Esophagus mucosa (tissue), 1 donor: ENCODE measurements at places on chromosomes 3 and 15. TPM values are rescaled to one million over a fixed set of nuclear protein-coding genes. Genes with fewer than 3 reads are reported as not detected.

GRCh38 chr3:57274845-57275244 is 17.6 kb downstream of the ASB14 start:
- no peak for ATAC-seq

- peak; percentile 25 for ATAC-seq
Measured at GRCh38 chr3:97835761-97836160, 13.9 kb downstream of the CRYBG3 start.

GRCh38 chr15:22951381-22952280 is 28.5 kb downstream of the CYFIP1 start:
- ATAC-seq = no peak

Gene CHL1
- 10.0 TPM for total RNA-seq

DNA sequence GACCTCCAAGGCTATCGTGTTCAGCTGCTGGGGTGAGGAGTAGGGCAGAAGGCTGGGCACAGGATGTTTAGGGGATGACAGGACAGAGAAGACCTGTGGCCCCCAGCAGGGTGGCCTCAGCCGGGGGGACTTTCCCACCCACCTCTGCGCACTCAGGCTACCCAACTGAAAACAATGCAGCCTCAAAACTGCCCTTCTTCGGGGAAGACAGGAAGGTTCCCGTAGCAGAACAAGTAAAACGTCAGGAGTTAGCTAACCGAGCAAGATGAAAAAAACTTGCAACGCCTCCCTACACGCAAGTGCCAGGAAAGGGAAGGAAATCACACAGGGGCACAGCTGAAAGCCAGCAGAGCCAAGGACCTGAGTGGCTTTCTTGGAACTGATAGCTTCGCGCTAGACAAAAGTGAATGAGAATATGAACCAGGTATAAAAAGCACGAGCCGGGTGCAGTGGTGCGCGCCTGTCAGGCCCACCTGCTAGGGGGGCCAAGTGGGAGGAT is 38.4 kb upstream of the FURIN start:
- ATAC-seq = peak; percentile 32

Gene TRPC1
- total RNA-seq = 0.84 TPM

GRCh38 chr15:79924379-79924778 is 27.6 kb upstream of the MTHFS start:
- no peak for ATAC-seq

Gene CYP11A1
- 3.2 TPM for total RNA-seq

GRCh38 chr15:59443341-59444072 is 5.5 kb downstream of the FAM81A start:
- ATAC-seq = no peak

Gene CDCP1
- total RNA-seq = 85.6 TPM

DNA sequence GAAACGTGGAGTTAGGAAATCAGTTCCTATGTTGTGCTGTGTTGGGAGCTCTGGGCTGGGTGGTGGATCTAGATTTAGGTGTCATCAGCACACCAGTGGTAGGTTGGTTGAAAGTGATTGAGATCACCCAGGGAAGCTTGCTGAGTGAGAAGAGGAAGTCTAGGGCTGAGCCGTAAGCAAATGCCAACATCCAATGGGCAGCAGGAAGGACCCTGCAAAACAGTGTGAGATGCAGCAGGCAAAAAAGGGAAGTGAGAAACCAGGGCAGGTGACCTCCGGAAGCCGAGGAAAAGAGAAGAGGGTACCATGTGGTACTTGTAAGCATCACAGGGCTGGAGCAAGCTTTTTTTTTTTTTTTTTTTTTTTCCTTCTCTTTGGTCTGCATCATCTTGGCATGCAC is 15.9 kb upstream of the COPG1 start:
- ATAC-seq = peak; percentile 29

Gene XYLB
- 2.4 TPM for total RNA-seq

GRCh38 chr3:12916159-12916558 is 74.8 kb upstream of the RPL32 start:
- ATAC-seq = no peak

Gene RTP3
- not detected for total RNA-seq

GRCh38 chr3:46712191-46713049 is 5.2 kb downstream of the PRSS50 start:
- no peak for ATAC-seq

Gene MAGI1
- 13.7 TPM for total RNA-seq

Gene NR1I2
- total RNA-seq = not detected

DNA sequence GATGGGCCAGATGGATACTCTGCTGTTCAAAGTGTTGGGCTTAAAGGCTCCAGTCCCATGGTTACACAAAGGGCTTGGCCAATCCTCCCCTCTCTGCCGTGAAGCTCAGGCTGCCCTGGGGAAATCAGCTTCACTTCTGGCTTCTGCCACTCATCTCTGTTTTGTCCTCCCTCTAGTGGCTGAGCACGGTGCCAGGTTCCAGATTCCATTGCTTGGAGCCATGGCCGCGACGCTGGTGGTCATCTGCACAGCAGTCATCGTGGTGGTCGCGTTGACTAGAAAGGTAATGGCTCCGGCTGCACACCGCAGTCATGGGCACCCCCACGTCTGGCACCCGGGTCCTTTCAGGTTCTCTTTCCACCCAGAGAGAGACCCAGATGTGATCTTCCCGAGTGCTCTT is 5.6 kb downstream of the TIGIT start:
- peak; percentile 8 for ATAC-seq

- ATAC-seq = no peak
Measured at GRCh38 chr15:63046917-63047760, 4.6 kb downstream of the TPM1 start.

GRCh38 chr3:166071-166470 is 30.5 kb upstream of the CHL1 start:
- no peak for ATAC-seq
